ENCODE measurements at places on chromosomes 1 and 21. TPM values are rescaled to one million over a fixed set of nuclear protein-coding genes. Genes with fewer than 3 reads are reported as not detected.

Gene MATN1
- not detected for total RNA-seq

Gene HSPG2
- total RNA-seq: 553 TPM

Gene CFHR3
- total RNA-seq: not detected

Gene C8B
- not detected for total RNA-seq

Gene COL6A1
- 829 TPM for total RNA-seq

Gene GPR37L1
- total RNA-seq: not detected

DNA sequence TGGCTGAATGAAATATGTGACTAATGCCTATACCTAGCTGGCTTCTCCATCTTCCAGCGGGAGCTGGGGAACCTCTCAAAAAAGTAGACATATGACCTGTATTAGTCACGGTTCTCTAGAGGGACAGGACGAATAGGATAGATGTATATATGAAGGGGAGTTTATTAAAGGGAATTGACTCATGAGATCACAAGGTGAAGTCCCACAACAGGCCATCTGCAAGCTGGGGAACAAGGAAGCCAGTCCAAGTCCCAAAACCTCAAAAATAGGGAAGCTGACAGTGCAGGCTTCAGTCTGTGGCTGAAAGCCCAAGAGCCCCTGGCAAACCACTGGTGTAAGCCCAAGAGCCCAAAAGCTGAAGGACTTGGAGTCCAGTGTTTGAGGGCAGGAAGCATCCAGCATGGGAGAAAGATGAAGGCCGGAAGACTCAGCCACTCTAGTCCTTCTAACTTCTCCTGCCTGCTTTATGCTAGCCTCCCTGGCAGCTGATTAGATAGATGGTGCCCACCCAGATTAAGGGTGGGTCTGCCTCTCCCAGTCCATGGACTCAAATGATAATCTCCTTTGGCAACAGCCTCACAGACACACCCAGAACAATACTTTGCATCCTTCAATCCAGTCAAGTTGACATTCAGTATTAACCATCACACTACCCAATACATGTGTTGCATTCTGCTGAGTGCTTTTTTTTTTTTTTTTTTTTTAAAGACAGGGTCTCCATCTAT, 19.6 kb downstream of the OLIG1 start:
- H3K27ac ChIP-seq: no peak overlapping the region
- H3K4me1 ChIP-seq: no peaks in the 10 kb centered on the region
- no peaks in the 10 kb centered on the region for H3K27me3 ChIP-seq
- no peaks in the 10 kb centered on the region for H3K36me3 ChIP-seq
- no peak for DNase-seq

- no peaks in the 10 kb centered on the region for H3K27me3 ChIP-seq
- no peak for DNase-seq
Measured at GRCh38 chr1:79041666-79042065, 35.1 kb upstream of the ADGRL4 start.

GRCh38 chr1:190738317-190738716, 260.7 kb upstream of the BRINP3 start:
- H3K4me3 ChIP-seq: no peak overlapping the region
- H3K27ac ChIP-seq: no peak overlapping the region
- DNase-seq: no peak
- H3K27me3 ChIP-seq: no peaks in the 10 kb centered on the region

DNA sequence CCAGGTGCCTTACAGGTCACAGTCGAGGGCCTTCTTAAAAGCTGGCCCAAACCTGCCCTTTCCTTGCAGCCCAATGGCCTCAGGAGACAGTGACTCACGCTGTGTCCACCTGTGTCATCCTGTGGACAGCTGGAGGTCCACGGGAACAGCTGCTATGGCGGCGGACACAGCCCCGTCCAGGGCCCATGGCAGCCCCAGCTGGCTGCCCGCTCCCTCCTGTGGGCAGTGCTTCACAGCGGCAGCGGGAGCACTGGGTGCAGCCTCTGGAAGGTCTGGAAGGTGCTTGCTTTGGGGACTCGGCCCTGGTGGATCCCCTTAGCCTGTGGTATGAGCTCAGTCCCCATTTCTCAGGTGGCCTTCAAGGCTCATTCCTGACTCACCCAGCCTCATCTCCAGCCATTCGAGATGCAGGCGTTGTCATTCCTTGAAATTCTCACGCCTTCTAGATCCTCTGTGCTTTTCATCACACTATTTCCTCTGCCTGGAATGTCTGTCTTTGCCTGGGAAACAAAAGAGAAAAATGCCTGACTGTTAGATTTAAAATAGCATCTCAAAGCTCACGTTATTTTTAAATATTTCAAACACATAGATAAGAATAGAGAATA, 86.8 kb downstream of the KIF26B start:
- H3K4me1 ChIP-seq: no peaks in the 10 kb centered on the region
- H3K4me3 ChIP-seq: no peak overlapping the region
- no peak for DNase-seq
- H3K27me3 ChIP-seq: no peaks in the 10 kb centered on the region
- no peaks in the 10 kb centered on the region for H3K36me3 ChIP-seq
- H3K27ac ChIP-seq: no peak overlapping the region

GRCh38 chr21:14567331-14568279, 21.5 kb upstream of the SAMSN1 start:
- no peaks in the 10 kb centered on the region for H3K27me3 ChIP-seq
- no peak for DNase-seq
- no peaks in the 10 kb centered on the region for H3K36me3 ChIP-seq
- no peak overlapping the region for H3K27ac ChIP-seq
- H3K4me3 ChIP-seq: no peak overlapping the region

DNA sequence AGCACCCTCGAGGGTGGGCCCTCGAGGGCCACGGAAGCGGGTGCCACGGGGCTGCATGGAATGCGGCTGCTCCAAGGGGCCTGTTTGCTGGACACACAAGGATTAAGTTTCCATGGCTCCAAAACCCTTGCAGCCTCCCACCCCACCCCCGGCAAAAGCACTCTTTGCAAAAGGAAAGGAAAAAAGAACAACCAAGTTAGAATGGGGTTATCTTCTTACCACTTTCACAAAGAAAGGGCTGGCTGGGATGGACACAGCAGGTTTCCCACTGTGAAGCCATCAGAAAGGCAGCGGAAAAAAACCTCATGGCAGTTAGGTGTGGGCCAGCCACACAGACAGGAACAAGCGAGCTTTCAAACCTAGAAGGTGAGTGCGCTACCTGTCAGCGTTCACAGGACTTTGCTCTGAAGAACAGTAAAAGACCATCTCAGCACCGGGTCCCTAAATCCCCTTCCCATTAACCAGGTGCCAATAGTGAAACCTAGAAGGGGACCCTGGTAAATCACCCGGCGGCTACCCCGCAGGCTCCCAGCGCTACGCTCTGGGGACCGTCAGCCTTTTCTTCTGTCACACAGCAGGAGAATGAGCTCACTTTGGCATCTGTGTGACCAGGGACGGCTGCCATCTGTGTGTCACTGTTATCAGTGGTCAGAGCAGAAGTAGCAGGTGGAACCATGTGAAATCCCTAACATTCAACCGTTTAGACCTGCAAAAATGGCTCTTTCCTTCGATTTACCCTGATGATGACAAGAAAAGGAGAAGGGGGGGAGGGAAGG, 93.0 kb downstream of the SIM2 start:
- H3K27ac ChIP-seq: no peak overlapping the region
- DNase-seq: no peak
- H3K4me1 ChIP-seq: no peaks in the 10 kb centered on the region
- no peak overlapping the region for H3K4me3 ChIP-seq
- H3K27me3 ChIP-seq: no peaks in the 10 kb centered on the region
- no peaks in the 10 kb centered on the region for H3K36me3 ChIP-seq

DNA sequence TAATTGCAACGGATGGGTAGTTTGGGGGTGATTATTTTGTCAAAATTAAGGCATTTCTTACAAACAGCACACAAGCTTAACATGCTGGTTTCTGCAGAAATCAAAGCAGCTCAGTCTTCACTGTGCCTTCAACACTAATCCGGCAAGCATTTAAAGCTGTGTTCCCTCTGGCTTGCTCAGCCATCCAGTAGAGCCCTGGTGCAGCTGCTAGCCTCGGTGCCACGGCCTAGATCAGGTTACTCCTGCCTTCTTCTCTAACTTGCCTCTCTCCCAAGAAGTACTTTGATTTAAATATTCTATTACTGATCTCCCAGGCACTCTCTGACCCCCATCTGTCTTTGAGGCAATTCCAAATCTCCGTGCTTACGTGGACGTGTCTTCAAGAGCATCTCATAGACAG, 85.6 kb downstream of the GREM2 start:
- no peaks in the 10 kb centered on the region for H3K36me3 ChIP-seq
- peaks cover 4% of the 10 kb centered on the region for H3K4me1 ChIP-seq
- H3K27me3 ChIP-seq: no peaks in the 10 kb centered on the region
- no peak overlapping the region for H3K4me3 ChIP-seq

DNA sequence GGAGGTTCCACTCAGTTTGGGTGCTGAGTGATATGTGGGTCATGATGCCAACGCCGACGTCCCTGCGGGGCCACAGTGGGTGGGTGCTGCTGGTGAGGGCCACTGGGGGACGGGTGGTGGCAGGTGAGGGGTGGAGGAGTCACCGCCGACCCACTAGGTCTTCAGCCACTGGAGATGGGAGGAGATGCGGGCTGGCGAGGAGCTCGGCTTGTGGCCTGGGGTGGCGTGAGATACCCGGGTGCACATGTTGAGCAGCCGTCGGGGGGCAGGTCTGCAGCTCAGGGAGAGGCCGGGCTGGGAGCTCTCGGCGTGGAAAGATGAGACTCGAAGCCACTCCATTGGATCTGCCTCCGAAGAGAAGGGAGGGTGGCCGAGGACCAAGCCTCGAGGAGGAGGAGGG, 40.5 kb downstream of the FAAP20 start:
- no peak for DNase-seq
- no peaks in the 10 kb centered on the region for H3K4me1 ChIP-seq
- no peak overlapping the region for H3K27ac ChIP-seq
- no peak overlapping the region for H3K4me3 ChIP-seq

DNA sequence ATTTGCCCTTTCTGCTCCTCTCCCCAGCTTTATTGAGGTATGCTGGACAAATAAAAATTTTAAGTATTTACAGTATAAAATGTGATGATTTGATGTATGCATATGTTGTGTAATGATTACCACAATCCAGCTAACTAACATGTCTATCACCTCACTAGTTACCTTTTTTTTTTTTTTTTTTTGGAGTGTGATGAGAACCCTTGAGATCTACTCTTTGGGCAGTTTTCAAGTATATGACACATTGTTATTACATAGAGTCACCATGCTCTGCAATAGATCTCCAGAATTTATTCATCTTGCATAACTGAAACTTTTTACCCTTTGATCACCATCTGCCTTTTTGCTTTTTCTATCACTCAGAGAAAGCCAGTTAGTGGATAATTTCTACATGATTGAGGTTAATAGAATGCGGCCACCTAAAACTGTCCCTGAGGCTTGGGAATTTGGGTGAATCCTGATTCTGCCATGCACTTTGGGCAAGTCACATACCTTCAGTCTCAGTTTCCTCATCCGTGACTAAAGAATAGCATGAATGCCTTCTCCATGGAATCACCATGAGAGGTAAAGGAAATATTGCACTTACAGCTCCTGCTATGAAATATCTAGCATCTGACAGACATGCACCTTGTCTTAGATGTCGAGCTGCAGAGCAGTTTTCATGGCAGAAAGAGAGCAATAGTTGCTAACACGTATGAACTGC, 295.2 kb downstream of the DISC1 start:
- H3K27me3 ChIP-seq: no peaks in the 10 kb centered on the region
- DNase-seq: no peak
- H3K36me3 ChIP-seq: no peaks in the 10 kb centered on the region
- H3K4me1 ChIP-seq: peaks cover 28% of the 10 kb centered on the region
- no peak overlapping the region for H3K4me3 ChIP-seq
- no peak overlapping the region for H3K27ac ChIP-seq

DNA sequence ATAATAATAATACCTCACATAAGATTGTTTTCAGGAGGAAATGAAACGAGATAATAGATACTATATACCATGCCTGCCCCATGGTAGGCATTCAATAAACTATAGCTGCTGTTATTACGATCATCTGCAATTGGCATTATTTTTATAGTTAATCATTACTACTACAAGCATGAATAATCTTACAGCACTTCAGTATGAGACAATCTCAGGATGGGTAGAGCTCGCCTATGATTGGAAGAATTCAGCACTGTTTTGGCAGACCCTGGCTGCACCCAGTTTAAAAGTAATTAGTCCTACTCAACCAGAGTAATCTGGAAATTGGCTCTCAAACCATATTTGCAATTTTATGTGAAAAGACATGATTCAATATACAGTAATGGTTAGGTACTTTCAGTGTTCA, 105.0 kb upstream of the DPYD start:
- no peak for DNase-seq
- no peaks in the 10 kb centered on the region for H3K4me1 ChIP-seq
- H3K4me3 ChIP-seq: no peak overlapping the region
- H3K36me3 ChIP-seq: no peaks in the 10 kb centered on the region
- no peaks in the 10 kb centered on the region for H3K27me3 ChIP-seq
- H3K27ac ChIP-seq: no peak overlapping the region

DNA sequence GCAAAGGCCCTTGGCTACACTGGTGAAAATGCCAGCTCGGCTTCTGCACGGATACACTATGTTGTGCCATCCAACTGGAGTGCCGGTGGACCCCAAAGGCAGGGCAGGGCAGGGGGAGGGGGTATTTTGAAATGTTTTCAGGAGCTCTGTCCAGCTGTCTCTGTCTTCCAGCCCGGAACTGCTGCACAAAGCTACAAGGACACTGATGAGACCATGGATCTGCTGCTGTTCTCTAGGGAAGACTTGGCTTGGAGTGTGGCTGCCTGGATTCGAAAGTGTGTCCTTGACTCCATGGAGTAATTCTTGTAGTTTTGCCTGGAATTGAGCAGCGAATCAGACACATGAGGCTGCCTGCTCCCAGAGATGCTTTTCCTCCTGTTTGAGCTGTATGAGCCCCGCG, 42.4 kb downstream of the TTC39A start:
- no peak for DNase-seq
- peaks cover 4% of the 10 kb centered on the region for H3K36me3 ChIP-seq
- no peak overlapping the region for H3K27ac ChIP-seq

GRCh38 chr1:56263908-56264307, 315.5 kb downstream of the PLPP3 start:
- H3K27ac ChIP-seq: no peak overlapping the region
- H3K36me3 ChIP-seq: no peaks in the 10 kb centered on the region
- no peak overlapping the region for H3K4me3 ChIP-seq
- no peaks in the 10 kb centered on the region for H3K27me3 ChIP-seq
- DNase-seq: no peak

Measured in esophagus muscularis mucosa (tissue), 4 donors.